ENCODE measurements at places on chromosomes 1 and 21.
A peak's percentile ranks its signal among the peaks of the same experiment; 100 is the strongest.

DNA sequence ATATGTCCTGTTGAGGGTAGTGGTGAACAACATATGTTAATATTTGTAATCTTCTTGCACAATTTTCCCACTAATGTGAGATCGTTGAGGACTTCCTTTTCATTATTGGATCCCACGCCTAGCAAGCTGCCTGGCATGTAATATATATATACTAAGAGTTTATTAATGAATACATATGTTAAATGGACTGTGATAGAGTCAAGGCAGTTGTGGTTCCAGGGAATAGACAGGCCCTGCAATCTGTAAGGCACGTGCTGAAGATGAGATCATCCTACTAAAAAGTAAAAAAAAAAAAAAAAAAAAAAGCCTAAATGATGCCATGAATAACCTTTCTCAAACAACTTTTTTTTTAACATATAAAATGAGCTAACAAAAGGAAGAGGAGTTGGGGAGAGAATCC lies 28.9 kb downstream of the PLPPR5 start:
- DNase-seq: no peak

DNA sequence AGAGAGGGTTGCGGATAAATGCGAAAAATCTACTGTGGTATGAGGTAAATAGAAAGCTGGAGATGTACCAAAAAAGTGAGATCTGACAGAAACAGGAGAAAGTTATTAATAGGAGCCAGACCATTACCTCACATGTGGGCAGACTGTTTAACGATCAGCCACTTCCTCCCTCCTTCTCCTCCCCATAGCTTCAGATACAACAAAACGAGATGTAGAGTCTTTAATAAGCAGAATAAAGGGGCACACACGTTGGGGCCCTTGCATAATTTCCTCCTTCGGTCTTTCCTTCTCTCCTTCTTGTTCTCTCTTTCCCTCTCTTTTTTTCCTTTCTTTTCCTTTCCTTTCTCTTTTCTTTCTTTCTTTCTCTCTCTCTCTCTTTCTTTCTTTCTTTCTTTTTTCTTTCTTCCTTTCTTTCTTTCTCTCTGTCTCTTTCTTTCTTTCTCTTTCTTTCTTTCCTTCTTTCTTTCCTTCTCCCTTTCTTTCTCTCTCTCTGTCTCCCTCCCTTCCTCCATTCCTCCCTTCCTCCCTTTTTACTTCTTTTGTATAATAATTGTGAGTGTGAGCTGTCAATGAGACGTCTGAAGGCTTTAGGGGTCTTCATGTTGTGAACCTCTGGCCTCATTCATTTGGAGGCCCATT lies 242.1 kb downstream of the GRIK1 start:
- no peak for DNase-seq

- DNase-seq: peak; percentile 37
These were observed 16.9 kb downstream of the RPTN start for GRCh38 chr1:152141971-152142584.

DNA sequence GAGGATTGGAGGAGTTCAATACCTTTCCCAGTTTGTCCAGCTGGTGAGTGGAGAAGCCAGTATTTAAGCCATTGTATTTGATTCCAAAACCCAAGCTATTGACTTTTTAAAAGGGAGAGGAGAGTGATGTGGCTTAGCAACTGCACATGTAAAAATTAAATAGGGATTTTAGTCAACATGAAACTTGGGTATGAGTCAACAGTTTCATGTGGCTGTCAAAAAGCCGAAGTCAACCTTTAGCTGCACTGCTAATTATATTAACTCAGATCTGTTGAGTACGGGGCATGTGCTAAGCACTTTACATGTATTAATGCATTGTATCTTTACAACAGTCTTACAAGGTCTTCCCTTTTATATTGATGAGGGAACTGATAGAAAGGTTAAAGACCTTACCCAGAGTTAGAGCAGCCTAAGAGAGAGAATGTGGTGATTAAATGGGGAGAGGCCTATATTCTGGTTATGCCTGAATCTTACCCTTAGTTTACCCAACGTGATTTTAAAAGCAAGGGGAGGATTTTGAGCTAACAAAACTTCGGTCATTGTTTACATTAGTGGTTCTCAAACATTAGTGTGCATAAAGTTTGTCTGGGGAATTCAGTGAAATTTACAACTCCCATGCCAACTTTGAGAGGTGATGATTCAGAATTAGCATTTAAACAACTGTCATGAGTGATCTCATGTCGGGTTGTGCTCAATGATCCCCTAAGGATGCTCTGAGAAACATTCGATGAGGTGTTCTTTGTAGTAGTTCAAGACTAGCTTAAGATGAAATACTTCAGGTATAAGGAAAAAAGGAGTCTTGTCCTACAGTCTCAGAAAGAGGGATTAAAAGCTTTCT lies 6.9 kb upstream of the SLC35F3 start:
- DNase-seq: no peak

GRCh38 chr1:31855038-31855845 lies 39.4 kb upstream of the SPOCD1 start:
- no peak for DNase-seq

DNA sequence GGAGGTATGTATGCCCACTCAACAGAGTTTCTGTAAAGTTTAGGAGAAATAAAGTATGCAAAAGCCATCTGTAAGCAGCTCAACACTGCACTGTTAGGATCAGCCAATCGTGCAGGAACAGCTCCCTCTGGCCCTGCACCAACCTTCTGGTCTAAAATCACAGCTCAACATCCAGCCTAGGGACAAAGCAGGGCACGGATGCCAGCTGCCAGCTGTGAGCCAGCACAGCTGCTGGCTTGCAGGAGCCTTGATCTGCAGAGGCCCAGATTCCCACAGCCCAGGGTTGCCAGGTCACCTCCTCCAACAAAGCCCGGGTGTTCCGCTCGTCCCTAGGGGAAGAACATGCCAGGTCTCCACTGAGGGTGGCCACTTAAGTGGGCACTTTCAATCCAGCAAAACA lies 8.6 kb downstream of the ACOT7 start:
- no peak for DNase-seq

DNA sequence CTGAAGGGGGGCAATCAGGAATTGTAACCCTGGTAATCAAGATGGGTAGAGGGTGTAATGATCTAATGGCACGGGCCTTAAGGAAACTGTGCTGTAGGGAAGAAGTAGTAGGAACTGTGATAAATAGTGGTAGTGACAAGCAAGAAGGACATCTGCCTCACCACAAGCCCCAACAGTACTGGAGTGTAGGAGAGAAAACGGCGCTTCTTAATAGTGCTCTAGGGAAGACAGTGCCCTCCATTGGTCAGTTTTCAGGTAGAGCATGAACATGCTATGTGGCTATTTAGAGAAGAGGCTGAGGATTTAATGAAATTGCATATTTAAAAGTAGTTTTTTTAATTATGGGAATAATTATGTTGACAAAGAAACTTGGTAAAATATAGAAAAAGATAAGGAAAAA lies 32.2 kb downstream of the SLC30A7 start:
- no peak for DNase-seq

GRCh38 chr21:37072274-37072987 lies 440 bp downstream of the PIGP start:
- DNase-seq: no peak

GRCh38 chr1:23215751-23216449 lies 1.4 kb downstream of the HTR1D start:
- DNase-seq: no peak

DNA sequence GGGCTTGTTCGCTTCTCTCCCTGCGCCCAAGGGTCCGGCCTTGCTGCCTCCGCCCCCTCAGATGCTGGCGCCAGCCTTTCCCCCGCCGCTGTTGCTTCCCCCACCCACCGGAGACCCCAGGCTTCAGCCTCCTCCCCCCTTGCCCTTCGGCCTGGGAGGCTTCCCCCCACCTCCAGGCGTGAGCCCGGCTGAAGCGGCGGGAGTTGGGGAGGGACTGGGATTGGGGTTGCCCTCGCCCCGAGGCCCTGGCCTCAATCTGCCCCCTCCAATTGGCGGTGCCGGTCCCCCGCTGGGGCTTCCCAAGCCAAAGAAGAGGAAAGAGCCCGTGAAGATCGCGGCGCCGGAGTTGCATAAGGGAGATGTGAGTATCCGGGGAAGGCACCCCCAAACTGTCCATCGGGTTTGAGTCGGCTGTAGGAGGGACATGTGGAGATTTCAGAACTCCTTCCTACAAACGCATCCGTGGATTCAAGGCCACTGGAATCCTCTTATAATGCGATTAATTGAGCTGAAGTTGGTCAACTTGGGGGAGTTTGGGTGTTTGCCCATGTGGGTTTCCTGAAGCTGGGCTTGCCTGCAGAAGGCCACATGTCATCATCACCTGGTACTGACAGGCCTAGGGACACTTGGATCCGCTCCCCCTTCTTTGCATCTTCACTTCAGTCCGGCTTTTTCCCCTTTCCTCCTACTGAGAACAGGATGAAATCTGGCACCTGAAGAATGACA lies 707 bp downstream of the PRCC start:
- DNase-seq: peak; percentile 49

DNA sequence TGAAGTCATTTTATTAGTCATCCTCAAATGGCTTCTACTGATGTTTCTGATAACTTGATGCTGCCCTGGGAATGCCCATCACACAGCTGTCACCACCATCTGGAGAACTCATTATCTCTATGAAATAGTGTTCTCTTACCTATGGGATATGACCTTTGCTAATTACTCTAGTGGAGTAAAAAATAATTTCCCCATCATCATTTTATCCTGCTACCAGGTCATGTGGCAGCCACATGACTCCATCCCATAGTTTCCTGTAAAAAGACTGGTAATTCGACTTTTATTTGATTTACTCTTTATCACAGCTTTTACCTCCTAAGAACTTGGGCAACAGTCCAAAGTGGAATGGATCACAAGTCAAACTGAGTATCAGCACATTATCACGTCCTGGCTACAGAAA lies 76.1 kb upstream of the USP25 start:
- no peak for DNase-seq

DNA sequence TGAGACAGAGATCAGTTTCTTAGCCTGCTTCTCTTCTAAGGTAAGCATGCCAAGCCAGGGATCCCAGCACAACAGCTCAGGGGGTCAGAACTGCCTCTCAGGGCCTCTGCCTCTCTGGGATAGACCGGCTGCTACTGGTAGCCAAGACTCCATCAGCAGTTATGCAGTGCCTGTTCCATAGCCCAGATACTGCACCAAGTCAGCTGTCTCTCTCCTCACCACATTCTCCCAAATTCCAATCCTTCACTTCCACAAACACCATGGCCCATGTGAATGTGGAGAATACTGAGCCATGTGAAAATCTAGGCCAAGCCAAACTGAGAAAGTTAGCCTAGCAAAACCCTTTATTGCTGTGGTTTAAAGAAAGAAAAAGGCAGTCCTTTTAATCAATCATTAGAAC lies 37.5 kb downstream of the CDC42BPA start:
- no peak for DNase-seq

GRCh38 chr1:192903142-192903541 lies 94.3 kb downstream of the RGS2 start:
- DNase-seq: no peak

DNA sequence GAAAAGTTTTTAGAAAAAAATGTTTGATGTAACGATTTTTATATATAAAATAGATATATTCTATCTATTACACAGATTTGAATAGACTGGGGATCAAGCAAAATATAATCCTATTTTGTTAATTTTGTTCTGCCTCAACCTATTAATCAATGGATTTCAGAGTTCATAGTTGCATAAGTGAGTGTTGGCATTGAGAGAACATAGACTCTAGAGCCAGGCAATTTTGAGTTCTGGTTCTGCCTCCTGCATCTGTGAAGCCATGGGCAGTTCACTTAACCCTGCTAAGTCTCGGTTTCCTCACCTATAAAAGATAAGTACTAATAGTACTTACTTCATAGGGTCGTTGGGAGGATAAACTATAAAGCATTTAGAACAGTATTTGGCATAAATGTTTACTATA lies 13.6 kb upstream of the PKN2 start:
- no peak for DNase-seq

GRCh38 chr21:17454315-17455027 lies 58.4 kb upstream of the CXADR start:
- DNase-seq: peak; percentile 75

GRCh38 chr1:93820554-93821422 lies 58.2 kb downstream of the DNTTIP2 start:
- DNase-seq: no peak

- DNase-seq: peak; percentile 34
These were observed 7.4 kb downstream of the IRF2BP2 start for GRCh38 chr1:234602334-234603220.

DNA sequence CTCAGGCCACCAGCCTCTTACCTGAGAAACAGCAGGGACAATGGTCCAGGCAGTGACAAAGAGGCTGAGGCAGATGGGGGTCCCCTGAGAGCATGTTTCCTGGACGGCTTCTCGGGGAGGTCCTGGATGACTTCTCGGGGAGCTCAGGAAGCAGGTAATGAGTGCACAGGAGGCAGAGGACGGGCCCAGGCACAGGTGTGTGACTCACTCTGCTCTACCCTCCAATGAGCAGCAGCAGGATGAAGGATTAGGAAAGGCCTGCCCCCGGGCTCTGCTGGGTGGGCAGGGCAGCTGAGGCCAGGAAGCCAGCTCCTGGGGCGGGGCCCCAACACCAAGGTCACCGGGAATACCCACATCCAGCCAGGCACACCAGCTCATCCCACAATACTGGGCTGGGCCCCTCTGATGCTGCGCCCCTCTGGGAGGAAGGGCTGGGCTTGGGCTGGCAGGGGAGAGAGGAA lies 17.2 kb upstream of the PTAFR start:
- DNase-seq: peak; percentile 21

- DNase-seq: no peak
These were observed 59.6 kb downstream of the LUZP1 start for GRCh38 chr1:23108918-23109533.

GRCh38 chr21:46136739-46137349 lies 18.5 kb downstream of the FTCD start:
- DNase-seq: no peak

- no peak for DNase-seq
These were observed 148.3 kb downstream of the C1orf94 start for GRCh38 chr1:34324879-34325440.

DNA sequence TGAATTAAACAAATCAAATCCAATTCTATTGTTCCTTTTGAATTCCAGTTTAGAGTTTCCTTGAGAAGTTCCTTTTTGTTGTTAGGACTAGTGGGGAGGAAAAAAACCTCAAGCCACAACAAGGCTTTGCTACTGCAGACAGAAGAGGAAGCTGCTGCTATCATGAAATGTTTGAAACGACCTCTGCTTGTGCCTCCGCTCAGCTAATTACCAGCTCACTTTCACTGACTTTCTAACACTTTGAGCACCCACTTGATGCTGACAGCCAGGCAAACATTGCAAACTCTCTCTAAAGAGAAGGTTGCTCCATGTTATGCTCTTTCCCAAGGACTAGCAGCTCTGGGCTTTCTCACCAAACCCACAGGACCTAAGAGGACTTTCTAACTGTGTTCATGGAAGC lies 203.9 kb upstream of the PROX1 start:
- DNase-seq: no peak
